ENCODE measurements at places on chromosomes 4 and X.

- DNase-seq: no peak
Observed at GRCh38 chr4:88613417-88613875, 21.2 kb downstream of the HERC3 start.

DNA sequence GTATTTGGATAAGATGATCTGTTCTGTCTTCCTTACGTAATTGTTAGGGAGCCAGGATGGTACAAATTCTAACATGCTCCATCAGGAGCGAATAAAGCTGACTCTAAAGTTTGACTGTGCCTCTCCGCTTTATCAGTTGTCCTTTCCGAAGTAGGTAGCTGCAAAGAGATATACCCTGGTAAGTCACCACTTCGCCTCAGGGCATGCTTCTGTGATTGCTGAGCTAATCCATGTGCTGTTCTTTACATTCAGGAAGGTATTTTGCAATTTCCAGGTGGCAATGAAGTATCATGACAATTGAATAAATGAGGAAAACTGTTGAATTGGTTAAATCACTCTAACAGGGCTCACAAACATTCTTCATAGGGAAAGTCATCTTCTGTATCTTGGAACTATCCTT is 38.9 kb downstream of the KIT start:
- no peak for DNase-seq

GRCh38 chrX:68365341-68365740 is 68.0 kb downstream of the OPHN1 start:
- no peak for DNase-seq

- no peak for DNase-seq
Observed at GRCh38 chrX:108712886-108713285, 23.5 kb downstream of the IRS4 start.

DNA sequence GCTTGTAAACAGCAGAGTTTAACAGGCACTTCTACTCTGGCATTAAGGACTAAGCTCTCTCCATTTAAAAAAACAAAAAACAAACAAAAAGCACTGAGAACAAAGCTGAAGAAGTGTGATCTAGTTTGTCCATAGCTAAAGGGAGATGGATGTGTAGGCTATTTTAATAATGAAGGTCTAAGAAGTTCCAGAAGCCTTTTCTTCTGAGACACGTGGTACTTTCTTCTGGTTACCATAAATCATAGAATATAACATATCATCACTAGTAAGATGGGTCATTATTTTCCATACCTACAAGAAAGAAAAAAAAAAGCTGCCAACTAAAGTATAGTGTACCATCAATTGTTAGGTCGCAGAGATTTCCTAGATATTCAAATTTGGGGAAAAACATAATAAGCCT is 722 bp upstream of the NBDY start:
- DNase-seq: no peak

DNA sequence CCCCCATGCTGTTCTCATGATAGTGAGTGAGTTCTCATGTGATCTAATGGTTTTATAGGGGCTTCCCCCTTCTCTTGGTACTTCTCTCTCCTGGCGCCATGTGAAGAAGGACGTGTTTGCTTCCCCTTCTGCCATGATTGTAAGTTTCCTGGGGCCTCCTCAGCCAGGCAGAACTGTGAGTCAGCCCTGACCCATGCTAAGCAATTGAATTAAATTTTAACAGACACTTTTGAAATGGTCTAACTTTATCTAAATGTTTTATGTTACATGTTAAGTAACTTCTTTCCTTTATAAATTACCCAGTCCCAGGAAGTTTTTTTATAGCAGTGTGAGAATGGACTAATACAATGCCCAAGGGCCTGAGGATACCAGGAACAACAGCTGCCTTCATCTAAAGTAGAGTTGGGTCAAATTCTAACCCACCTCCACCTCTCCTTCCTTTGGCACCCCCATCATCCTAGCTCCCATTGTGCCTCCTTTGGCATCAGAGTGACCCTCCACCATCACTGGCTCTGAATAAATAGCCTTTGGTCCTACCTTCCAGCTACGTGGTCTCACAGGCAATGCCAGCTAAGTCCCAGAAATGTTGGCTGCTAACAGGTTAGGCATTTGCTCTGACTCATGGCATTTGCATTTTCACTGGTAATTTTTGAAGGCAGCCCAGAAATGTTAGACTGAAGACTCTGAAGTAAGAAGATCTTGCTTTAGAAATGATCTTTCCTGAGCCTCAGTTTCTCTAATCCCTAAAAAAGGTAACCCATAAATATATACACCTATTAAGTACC is 182.1 kb downstream of the MOSPD2 start:
- no peak for DNase-seq

DNA sequence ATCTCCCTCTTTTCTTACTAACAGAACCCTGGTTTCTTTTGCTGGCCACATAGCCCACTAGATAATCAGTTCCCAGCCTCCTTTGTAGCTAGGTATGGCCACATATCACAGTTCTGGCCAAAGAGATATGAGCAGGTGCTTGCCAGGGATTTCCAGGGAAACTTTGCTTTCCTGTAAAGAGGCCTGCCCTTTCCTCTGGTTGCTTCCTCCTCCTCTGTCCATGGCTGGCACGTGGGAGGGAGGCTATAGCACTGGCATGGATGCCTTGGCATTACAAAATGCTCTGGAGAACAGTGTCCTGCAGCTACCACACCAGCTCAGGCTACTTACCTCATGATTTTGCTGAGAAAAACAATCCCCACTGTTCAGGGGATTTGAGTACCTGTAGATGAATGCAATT is 27.5 kb downstream of the RAB33B start:
- DNase-seq: no peak

DNA sequence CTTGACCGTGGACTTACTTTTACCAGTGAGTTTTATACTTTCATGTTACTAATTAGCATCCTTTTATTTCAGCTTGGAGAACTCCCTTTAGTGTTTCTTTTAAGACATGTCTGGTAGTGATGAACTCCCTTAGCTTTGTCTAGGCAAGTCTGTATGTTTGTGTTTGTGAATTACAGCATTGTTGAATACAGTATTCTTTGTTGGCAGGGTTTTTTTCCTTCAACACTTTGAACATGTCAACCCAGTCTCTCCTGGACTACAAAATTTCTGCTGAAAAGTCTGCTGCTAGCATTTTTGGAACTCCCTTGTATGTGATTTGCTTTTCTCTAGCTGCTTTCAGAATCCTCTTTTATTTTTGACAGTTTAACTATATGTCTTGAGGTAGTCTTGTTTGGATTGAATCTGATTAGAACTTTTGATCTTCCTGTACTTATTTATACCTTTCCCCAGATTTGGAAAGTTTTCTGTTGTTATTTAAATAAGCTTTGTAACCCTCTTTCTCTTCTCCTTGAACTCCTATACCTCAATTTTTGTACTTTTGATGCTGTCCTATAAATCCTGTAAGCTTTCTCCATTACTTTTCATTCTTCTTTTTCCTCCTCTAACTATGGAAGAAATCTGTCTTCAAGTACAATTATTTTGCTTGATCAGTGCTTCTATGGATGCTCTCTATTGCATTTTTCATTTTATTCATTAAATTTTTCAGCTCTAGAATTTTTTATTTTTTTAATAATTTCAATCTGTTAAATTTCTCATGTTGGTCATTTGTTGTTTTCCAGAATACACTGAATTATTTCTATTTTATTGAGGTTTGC is 14.1 kb downstream of the PAPSS1 start:
- no peak for DNase-seq

GRCh38 chr4:528835-529234 is 29.8 kb downstream of the PIGG start:
- DNase-seq: no peak

DNA sequence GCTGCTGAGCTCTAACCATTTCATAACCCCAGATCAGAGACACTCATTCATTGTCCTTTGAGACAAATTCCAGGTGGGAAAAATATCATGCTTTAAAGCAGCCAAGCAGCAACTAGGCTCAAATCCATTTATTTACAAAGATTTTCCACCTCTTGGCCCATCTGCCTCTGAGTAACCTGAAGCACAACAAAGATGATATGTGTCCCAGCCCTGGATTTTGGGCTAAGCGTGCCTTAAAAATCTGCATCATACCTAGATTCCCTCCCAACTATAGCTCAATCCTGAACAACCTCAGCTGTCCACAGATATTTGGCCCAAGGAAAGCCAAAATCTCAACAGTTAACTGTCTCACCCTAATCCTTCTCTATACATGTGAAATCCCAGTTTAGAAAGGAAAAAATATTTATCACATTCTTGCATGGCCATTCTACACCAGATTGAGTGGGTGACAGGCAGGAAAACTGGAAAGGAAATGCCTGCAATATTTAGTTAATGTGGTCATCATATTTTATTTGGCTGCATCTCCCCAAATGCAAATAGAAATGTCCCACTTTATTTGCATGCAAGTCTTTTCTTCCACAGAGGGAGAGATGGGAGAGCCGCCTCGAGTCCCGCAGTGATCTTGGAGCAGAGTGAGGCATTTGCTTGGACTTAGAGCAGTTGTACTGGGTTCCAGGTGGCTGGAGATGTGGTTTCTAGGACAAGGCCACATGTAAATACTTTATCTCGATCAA is 146.4 kb upstream of the EOLA2 start:
- no peak for DNase-seq

DNA sequence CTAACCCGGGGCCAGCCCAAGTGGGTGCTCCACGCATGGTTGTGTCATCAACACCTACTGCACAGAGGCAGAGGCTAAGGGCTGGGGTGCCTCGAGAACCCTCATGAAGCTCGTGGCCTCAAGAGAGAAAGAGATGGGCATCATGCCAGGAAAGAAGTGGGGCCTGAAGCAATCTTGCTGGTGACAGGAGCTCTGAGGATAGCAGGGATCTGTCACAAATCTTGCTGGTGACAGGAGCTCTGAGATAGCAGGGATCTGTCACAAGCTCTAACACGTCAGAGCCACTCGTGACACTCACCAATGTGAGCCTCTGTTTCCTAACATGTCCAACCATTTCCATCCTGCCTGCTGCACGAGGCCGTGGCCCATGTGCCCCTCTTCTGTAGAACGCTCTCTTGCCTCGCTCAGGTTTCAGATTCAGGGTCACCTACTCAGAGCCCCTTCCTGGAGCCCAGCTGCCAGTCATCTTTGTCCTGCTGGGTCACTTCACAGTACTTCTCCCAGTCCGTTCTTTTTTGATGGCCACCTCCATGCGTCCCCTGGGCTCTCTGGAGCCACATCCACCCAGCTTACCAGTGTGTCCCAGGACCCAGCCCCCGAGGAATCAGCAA is 21.1 kb downstream of the PNMA6E start:
- no peak for DNase-seq

GRCh38 chr4:13367244-13367643 is 116.9 kb downstream of the RAB28 start:
- no peak for DNase-seq

DNA sequence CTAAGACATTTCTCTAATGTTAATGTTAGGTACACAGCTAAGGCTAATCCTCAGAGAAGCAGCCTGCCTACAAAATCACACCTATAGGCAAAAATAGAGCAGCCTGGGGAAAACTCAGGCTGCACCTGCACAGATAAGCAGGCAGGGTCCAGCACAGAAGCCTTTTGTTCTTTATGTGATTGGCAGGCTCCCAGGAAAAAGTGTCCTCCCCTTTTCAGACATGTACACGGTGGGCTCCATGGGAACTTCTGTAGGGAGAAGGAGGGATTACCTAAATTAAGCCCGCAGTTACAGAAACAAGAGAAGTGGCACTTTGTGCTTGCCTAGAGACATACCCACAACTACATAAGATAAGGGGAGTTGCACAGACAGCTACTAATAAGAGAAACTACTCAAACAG is 4.0 kb upstream of the HSPA4L start:
- DNase-seq: no peak

DNA sequence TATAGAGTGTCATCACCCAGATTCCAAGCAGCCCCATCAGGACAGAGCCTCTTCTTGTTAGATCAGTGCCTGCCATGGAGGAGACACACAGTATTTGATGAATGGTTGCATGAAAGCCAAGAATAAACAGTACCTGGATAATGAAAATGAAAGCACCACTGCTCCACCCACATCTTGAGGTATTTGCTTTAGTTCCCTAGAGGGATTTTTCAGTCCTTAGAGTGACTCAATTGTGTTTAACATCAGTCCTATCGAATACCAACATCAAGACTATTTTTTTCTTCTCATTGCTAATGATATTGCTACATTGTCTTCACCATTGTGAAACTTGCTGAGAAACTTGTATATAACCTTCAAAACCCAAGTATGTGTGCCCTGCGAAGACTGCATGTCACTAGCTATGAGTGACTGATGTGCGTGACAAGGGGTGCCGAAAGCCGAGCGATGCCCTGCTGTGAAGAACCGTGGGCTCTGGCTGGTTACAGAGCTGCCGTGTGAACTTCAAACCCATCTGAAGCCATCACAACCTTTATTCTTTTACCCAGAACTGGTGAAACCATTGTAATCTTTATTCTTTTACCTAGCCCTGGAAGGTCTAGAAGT is 211.3 kb upstream of the FAT1 start:
- DNase-seq: no peak

- DNase-seq: no peak
Observed at GRCh38 chr4:184752496-184753275, 18.8 kb upstream of the CENPU start.

- no peak for DNase-seq
Observed at GRCh38 chr4:39822662-39823061, 124.7 kb downstream of the UBE2K start.

GRCh38 chr4:11954093-11954492 is 525.4 kb upstream of the HS3ST1 start:
- DNase-seq: no peak
